Stimulated activated naive B cell treated with anti-CD40 and anti-IgM and Interleukin-4, amounts not matched to agents 10 μg/mL and 1 μg/mL and 100 μg/mL, for 72 hours (primary cell): ENCODE measurements at places on chromosomes 7 and 10.

DNA sequence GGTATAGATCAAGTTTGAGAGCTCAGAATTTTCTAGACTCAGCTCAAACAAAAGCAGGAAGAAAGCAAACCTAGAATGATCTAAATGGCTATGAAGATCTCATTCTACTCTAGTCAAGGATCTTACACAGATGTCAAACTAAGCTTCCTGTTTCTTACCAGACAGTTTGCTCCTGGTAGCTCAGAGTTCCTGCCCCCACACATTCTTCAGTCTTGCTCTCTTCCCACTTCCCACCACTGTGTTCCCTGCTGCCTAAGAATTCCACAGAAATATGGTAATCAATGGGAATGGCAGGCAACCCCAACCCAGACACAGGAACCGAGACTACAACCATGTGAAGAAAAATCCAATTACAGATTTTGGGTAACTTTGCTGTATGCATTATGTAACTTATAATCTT lies 133.4 kb upstream of the PTN start:
- no peak for DNase-seq

- no peak for DNase-seq
Measured at GRCh38 chr7:76381814-76382213, 23.0 kb upstream of the YWHAG start.

DNA sequence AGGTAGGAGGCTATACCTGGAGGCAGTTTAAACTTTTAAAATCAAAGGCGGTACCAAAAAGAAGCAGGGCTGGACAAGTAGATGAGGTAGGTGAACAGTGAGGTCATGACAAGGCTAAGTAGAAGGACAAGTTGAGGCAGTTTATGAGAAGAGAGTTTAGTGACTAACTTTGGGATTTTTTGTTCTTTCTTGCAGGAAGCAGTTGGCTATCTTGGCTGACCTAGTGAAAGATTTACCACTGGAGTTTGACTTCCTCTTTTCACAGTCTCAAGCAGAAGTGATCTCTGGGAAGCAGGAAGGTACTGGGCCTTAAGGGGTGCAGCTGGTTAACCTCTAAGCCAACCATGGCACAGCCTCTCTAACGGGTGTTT lies 26.3 kb downstream of the ENTPD7 start:
- no peak for DNase-seq

GRCh38 chr10:32232378-32232777 lies 114.6 kb downstream of the EPC1 start:
- no peak for DNase-seq

GRCh38 chr10:3745521-3745920 lies 39.5 kb downstream of the KLF6 start:
- no peak for DNase-seq

DNA sequence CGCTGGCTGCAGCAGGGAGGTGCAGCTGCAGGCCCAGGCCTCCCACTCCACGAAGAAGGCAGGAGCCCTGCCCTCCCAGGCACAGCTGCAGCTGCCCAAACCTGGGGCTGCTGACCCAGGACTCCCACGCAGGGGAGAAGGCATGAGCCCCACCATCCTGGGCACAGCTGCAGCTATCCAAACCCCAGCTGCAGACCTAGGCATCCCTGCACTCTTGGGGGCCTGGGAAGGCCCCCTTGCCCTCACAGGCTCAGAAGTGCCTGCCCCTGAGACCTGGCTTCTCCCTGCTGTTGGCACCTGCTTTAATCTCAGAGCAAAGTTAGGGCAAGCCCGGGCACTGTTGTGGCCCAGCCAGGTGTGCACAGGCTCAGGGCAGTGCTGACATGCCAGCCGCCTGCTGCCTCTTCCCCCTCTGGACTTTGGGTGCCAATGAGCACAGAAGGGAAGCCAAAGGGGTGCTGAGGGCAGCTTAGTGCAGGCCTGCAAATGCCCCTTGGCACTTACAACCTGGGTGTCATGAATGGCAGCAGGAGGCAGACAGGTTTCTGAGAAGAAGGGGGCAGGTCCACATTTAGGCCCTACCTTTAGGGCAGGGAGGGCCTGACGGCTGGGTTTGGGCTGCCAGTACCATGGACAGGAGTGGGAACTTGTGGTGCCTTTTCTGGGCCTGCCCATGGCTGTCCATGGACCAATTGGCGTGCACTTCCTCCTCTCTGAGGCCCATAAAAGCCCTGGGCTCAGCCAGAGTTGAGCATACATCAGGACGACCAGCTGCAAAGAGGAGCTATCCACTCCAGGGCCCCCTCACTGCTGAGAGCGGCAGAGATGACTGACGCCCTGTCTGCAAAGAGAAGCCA lies 31.1 kb downstream of the CRTAC1 start:
- DNase-seq = no peak

DNA sequence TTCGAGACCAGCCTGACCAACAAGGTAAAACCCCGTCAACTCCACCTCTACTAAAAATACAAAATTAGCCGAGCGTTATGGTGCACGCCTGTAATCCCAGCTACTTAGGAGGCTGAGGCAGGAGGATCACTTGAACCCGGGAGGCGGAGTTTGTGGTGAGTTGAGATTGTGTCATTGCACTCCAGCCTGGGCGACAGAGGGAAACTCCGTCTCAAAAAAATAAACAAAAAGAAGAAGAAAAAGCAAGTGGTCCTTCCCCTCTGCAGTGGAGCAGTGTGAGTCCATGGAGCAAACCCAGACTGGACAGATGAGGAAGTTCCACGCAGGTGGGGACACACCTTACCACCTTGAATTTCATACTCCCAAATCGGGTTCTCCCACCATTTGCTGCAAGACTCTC lies 13.1 kb upstream of the SERPINE1 start:
- no peak for DNase-seq

DNA sequence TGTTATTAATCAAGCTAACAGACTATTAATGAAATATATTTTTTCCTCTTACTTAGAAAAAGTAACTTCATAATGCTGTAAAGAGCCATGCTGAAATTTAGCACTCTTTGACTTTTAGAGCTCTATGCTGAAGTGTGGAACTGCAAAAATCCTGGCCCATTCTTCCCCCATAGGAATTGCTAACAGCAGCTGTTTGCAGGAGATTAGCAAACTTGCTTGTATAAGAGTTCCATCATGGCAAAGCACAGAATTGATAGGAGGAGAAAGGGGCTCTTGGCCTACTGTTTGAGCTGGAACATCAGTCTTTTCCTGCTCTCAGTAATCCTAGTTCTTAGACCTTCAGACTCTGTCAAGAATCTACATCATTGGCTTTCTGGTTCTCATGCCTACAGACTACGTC lies 18.3 kb upstream of the GNAT3 start:
- DNase-seq = no peak

DNA sequence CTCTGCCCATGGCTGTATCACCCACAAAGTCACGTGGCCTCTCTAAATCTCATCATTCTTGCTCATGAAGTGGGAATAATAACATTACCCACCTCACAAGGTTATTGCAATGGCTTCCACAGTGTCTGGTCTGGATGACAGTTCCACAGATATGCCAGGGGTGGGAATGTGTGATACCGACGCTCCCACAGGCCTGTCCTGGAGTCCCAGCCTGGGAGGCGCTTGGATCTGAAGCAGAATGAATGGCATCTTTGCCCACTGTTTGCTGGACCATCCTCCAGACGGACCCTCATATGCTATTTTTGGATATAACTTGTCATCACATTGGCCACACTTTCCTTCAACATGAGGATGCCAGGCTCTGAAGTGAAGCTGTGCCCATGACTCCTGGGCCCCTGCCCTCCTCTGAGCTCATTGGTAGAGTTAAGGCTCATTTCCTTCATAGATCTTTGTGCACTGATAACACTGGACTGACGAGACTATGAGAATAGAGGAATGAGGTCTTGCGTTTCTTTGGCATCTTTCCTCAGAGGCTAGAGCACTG lies 279.8 kb upstream of the ZNF32 start:
- DNase-seq = no peak

DNA sequence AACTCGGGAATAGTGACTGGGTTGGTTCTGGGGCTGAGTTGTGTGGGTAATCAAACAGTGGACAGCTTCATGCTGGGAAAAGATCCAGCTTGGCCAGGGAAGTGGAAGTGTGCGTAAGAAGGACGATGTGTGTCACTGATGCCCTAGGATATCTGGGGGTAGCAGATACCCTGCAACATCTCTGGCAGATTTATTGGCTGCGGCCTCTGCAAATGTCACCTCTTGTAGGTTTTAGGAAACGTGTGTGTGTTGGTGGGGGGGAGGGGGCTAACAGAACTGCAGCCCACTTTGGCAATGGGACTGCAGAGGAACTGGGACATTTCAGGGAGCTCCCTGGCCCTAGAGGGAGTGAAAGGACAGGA lies 965 bp upstream of the AGAP3 start:
- no peak for DNase-seq

DNA sequence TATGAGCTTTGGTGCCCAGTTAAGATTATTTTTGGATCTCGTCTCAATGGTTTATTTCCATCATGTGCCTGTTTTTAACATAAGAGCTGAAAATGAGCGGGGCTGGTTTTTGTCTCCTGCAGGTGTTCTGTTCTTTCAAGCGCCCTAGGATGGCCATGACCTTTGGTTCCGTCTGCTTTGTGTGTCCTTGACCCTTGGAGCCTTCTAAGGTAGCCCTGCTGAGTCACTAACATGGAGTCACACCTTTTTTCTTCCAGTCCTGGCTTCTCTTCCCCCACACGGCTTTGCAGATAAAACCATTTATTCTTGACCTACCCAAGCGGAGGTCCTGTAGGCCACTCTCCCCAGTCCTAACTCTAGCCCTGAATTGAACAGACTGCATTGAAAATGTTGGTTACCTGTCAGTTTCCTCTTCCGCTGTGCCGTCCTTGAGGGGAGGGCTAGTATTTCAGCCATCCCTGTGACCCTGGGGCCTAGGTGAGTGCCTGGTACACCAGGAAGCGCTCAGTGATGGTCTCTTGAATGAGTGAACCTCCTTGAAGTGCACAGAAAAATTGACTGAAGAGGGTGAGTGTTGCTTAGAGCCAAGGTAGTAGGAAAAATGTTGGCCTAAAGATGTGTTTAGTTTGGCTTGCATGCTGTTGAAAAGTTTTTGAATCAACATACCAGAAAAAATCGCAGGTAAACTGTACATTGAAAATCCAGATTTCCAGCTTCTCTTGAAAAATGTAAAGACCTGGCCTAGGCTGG lies 48.0 kb downstream of the CAMK1D start:
- no peak for DNase-seq

- DNase-seq = no peak
Measured at GRCh38 chr7:2214636-2215035, 18.1 kb downstream of the MAD1L1 start.
